ENCODE measurements at places on chromosomes 7 and 10. TPM values are rescaled to one million over a fixed set of nuclear protein-coding genes. Genes with fewer than 3 reads are reported as not detected.

GRCh38 chr10:75911426-75911825, 480.0 kb downstream of the LRMDA start:
- H3K4me3 ChIP-seq, result no peak overlapping the region
- H3K27ac ChIP-seq, result no peak overlapping the region
- DNase-seq, result no peak
- H3K36me3 ChIP-seq, result no peaks in the 10 kb centered on the region
- no peaks in the 10 kb centered on the region for H3K27me3 ChIP-seq

Gene NKX6-2
- not detected for total RNA-seq

GRCh38 chr7:75639071-75639885, 99.5 kb downstream of the HIP1 start:
- no peaks in the 10 kb centered on the region for H3K27me3 ChIP-seq
- H3K27ac ChIP-seq, result peak overlapping the region; percentile 84
- H3K4me1 ChIP-seq, result no peaks in the 10 kb centered on the region

Gene INMT
- 66.7 TPM for total RNA-seq

DNA sequence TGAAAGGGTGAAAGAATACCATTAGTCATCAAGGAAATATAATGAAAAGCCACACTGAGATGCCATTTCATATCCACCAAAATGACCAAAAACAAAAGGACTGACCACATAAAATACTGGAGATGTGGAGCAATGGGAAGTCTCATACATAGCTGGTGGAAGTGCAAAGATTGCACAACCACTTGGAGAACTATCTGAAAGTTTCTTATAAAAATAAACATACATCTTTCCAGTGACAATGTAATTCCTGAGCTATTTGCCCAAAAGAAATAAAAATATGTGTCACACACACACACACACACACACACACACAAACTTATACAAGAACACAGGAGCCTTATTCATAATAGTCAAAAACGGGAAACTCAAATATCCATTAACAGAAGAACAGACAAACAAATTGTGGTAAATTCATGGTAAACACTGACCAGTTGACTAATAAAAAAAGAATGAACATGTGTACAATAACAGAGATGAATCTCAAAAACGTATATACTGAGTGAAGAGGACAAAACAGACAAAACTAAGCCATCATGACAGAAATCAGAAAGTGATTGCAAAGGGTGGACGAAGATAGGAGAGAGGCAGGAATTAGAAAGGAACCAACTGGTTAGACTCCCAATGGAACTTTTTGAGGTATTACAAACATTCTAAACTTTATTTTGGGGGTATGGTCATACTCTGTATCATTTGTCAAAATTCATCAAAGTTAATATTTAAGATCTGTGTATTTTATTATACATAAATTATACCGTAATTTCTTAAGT, 21.5 kb downstream of the WASL start:
- H3K27ac ChIP-seq, result no peak overlapping the region
- no peaks in the 10 kb centered on the region for H3K36me3 ChIP-seq
- H3K4me1 ChIP-seq, result no peaks in the 10 kb centered on the region
- no peak overlapping the region for H3K4me3 ChIP-seq
- H3K27me3 ChIP-seq, result no peaks in the 10 kb centered on the region

DNA sequence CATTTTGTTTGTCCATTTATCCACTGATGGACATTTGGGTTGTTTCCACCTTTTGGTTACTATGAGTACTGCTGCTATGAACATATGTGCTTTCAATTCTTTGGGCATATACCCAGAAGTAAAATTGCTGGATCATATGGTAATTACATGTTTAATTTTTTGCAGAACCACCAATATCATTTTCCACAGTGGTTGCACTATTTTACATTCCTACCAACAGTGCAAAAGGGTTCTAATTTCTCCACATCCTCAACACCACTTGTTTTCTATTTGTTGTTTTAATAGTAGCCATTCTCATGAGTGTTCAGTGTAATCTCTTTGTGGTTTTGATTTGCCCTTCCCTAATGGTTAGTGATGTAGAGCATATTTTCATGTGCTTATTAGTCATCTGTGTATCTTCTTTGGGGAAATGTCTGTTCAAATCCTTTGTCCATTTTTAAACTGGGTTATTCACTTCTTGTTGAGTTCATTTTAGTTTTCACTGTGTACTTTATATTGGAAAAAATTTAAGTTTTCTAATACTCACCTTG, 101.9 kb downstream of the HIBADH start:
- no peaks in the 10 kb centered on the region for H3K4me1 ChIP-seq
- H3K4me3 ChIP-seq, result no peak overlapping the region
- H3K27me3 ChIP-seq, result no peaks in the 10 kb centered on the region
- no peak overlapping the region for H3K27ac ChIP-seq
- H3K36me3 ChIP-seq, result no peaks in the 10 kb centered on the region

Gene CHST3
- total RNA-seq, result 20.2 TPM

Gene IDI2
- not detected for total RNA-seq

DNA sequence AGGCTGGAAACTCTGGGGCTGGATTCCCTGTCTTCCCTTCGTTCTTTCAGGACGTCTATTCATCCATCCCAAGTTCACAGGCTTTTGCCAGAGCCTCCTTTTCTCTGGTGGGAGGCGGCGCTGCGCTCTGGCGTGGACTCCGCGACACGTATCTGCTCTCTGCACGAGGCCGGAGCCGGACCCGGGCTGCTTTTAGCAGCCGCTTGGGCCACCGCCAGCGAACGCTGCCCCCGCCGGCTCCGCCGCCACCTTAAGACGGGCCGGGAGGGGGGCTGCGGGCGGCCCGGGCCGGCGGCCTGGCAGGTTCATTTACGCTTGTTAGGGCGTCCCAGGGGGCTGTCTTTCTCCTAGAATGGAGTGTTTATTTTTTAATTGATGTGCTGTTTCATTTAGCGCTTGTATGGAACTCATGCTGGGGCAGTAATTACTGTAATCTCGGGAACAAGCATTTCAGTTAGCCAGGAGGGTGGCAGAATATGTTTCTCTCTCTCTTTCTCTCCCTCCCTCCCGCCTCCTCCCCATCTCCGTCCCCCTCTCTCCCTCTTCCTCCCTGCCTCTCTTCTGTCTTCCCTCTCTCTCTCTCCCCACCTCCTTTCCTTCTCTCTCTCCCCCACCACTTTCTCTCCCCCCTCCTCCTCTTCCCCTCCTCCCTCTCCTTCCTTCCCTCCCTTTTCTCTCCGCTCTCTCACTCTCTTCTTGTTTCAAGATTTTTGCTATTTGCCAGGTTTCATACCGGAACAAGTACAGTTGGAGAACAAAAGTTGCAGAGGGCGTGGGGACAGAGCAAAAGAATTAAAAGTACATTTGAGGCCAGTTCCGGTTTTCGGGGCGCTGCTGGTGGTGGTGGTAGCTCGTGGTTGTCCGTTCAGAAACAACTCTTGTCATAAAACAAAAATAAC, 1.3 kb upstream of the FZD8 start:
- H3K27ac ChIP-seq, result peak overlapping the region; percentile 72
- peak overlapping the region; percentile 92 for H3K4me3 ChIP-seq
- no peaks in the 10 kb centered on the region for H3K4me1 ChIP-seq
- no peaks in the 10 kb centered on the region for H3K36me3 ChIP-seq

GRCh38 chr7:142866361-142867096, 11.7 kb downstream of the EPHB6 start:
- no peaks in the 10 kb centered on the region for H3K36me3 ChIP-seq
- no peaks in the 10 kb centered on the region for H3K27me3 ChIP-seq
- no peak for DNase-seq
- no peak overlapping the region for H3K27ac ChIP-seq

DNA sequence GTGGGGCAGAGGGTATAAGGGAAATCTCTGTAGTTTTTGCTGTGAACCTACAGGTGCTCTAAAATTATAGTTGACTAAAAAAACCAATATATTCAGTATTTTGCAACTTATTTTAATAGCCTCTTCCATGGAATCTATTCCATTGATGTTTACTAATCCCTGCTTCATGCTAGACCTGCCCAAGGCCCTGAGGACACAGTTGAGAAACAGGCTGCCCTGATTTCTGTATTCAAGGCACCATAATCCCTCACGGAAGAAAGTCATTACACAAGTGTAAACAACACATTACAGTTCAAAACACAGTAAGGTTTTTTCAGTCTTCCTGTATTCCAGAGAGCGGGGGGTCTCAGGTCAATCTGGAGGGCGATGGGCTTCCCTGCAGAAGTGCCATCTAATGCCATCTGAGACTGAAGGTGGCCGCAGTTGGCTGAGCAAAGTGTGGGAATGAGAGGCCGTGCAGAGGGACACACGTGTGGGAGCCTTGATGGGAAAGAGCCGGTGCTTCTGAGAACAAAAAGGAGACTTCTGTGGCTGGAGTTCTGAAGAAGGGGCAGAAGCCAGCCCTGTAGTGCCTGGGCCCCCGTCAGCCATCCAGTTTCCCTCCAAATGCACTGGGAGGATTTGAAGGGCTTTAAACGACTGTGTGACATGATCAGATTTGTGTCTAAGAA, 146.9 kb downstream of the PTPN20 start:
- no peaks in the 10 kb centered on the region for H3K36me3 ChIP-seq
- no peaks in the 10 kb centered on the region for H3K4me1 ChIP-seq
- DNase-seq, result peak; percentile 9
- H3K27me3 ChIP-seq, result no peaks in the 10 kb centered on the region
- no peak overlapping the region for H3K27ac ChIP-seq

DNA sequence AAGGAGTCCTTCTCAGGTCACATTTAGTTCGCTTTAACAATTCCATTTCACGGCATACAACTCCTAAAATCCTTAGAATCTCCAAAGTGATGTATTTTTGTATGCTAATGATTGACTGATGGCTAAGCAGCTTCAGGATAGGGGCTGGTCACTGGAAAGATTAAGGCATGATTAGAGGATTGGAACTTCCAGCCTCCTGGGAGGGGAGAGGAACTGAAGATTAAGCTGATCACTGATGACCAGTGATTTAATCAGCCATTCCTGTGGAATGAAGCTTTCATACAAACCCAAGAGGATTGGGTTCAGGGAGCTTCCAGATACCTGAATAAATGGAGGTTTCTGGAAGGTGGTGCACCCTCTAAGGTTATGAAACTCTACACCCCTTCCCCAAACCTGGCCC, 123.9 kb upstream of the CDK13 start:
- no peaks in the 10 kb centered on the region for H3K4me1 ChIP-seq
- H3K27me3 ChIP-seq, result no peaks in the 10 kb centered on the region
- no peak for DNase-seq
- H3K36me3 ChIP-seq, result no peaks in the 10 kb centered on the region
- H3K4me3 ChIP-seq, result no peak overlapping the region

DNA sequence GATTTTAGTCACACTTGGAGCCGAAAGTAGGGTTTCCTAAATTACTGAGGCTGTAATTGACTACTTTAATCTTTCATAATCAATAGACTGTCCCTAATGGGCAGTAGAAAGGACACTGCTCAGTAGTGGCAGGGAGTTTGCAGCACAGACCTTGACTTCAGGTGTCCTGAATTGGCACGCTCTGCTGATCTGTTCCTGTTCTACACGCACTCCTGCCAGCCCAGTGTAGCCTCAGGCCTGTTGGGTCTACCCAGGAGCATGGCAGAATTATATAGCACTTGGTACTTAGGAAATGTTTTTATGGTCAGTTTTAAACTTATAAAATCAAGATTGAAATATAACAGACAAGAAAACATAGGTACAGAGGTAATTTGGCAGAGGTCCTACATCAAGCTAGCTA, 9.0 kb downstream of the EIF4H start:
- H3K36me3 ChIP-seq, result no peaks in the 10 kb centered on the region
- H3K4me3 ChIP-seq, result no peak overlapping the region
- H3K27ac ChIP-seq, result peak overlapping the region; percentile 23
- H3K4me1 ChIP-seq, result peaks cover 12% of the 10 kb centered on the region
- H3K27me3 ChIP-seq, result no peaks in the 10 kb centered on the region
- peak; percentile 34 for DNase-seq

DNA sequence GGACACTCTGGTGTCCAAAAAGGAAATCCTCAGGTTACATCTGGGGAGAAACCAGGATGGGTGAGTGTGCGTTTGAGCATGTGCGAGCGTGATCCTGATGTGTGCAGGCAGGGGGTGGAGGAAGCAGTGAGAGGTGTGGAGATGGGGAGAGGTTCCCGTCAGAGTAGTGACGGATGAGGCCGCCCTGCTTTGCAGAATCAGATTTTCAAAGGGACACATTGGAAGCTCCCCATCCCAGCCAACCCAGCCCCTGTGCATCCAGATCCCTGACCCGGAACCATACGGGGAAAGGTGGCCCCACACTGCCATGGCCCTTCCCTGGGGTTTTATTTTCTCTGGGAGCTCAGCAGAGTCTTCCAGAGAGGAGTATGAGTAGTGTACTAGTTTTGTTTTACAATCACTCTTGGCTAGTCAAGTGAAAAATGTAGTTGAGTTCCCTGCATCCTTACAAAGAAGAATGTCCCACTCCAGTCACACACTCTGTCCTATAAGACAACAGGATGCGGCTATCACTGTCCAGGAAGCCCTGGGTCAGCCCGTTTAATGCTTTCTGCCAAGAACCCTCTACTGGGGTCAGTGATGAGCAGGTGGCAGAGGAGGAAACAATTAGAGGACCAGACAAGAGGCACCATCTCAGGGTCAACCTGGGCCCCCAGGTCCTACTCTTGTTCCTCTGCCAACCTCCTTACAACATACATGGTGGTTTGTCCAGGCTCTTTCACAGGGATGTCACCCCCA, 46.8 kb upstream of the PDLIM1 start:
- H3K4me1 ChIP-seq, result peaks cover 8% of the 10 kb centered on the region
- H3K36me3 ChIP-seq, result no peaks in the 10 kb centered on the region
- H3K27me3 ChIP-seq, result no peaks in the 10 kb centered on the region
- H3K27ac ChIP-seq, result no peak overlapping the region

GRCh38 chr7:33423646-33424020, 294.3 kb downstream of the BBS9 start:
- no peak for DNase-seq
- no peak overlapping the region for H3K4me3 ChIP-seq
- H3K36me3 ChIP-seq, result no peaks in the 10 kb centered on the region
- H3K27me3 ChIP-seq, result no peaks in the 10 kb centered on the region

- no peaks in the 10 kb centered on the region for H3K27me3 ChIP-seq
- DNase-seq, result no peak
- H3K4me3 ChIP-seq, result no peak overlapping the region
- no peaks in the 10 kb centered on the region for H3K36me3 ChIP-seq
- peak overlapping the region; percentile 78 for H3K27ac ChIP-seq
These were observed 56.8 kb downstream of the AUTS2 start for GRCh38 chr7:69654849-69655707.

Gene TCERG1L
- under 0.01 TPM for total RNA-seq

DNA sequence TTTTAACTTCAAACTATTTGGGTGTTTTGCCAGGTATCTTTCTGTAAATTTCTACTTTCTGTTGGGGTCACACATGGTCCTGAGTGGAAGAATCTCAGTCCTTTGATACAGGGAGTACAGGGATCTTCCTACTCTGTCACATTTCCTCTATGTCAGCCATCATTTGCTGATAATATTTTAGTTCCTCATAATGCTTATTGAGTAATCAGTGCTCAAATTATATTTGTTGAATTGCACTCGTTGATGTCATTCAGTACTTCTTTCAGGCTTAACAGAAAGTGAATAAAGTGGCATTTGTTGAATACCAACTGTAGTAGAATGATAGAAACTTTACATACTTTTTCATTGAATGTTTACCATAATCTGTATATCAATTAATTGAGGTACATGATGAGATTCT, 31.9 kb downstream of the WDR11 start:
- no peaks in the 10 kb centered on the region for H3K27me3 ChIP-seq
- no peak for DNase-seq
- no peak overlapping the region for H3K4me3 ChIP-seq
- no peaks in the 10 kb centered on the region for H3K36me3 ChIP-seq
- H3K4me1 ChIP-seq, result no peaks in the 10 kb centered on the region

- H3K27me3 ChIP-seq, result no peaks in the 10 kb centered on the region
- H3K4me1 ChIP-seq, result peaks cover 8% of the 10 kb centered on the region
- H3K4me3 ChIP-seq, result no peak overlapping the region
- no peak overlapping the region for H3K27ac ChIP-seq
These were observed 120.1 kb downstream of the NEURL1 start for GRCh38 chr10:103613616-103614015.

Gene SEMA3D
- total RNA-seq, result 7.5 TPM

Gene NRCAM
- total RNA-seq, result 3.3 TPM

Gene DNAH11
- total RNA-seq, result 0.32 TPM

Data from breast epithelium (tissue), 4 donors.